ENCODE measurements at places on chromosomes 7 and 10. TPM values are rescaled to one million over a fixed set of nuclear protein-coding genes. Genes with fewer than 3 reads are reported as not detected.

HYAL4 gene
- total RNA-seq: not detected

FAM53B gene
- total RNA-seq: 17.0 TPM

HOXA7 gene
- not detected for total RNA-seq

CALML5 gene
- total RNA-seq: not detected

C10orf67 gene
- total RNA-seq: 0.25 TPM

LRRC18 gene
- total RNA-seq: not detected

COG5 gene
- 26.3 TPM for total RNA-seq

ATRNL1 gene
- 353 TPM for total RNA-seq

TMEM236 gene
- under 0.01 TPM for total RNA-seq

CHST15 gene
- total RNA-seq: 38.8 TPM

ODAD2 gene
- total RNA-seq: 1.5 TPM

HTRA1 gene
- 46.7 TPM for total RNA-seq

TLL2 gene
- total RNA-seq: 0.25 TPM

WASHC2C gene
- total RNA-seq: 35.9 TPM

SDK1 gene
- total RNA-seq: 30.7 TPM

ACTL6B gene
- 99.6 TPM for total RNA-seq

ITGA8 gene
- 3.2 TPM for total RNA-seq

NPFFR1 gene
- 1.5 TPM for total RNA-seq

DLD gene
- 55.1 TPM for total RNA-seq

OR9A2 gene
- 0.49 TPM for total RNA-seq

GPR37 gene
- total RNA-seq: 20.9 TPM

HERC4 gene
- total RNA-seq: 66.4 TPM

ARMC3 gene
- total RNA-seq: 2.7 TPM

WDFY4 gene
- 0.49 TPM for total RNA-seq

DGKB gene
- total RNA-seq: 3.9 TPM

ORC5 gene
- total RNA-seq: 28.8 TPM

AKR1C2 gene
- 21.9 TPM for total RNA-seq

OR2A42 gene
- total RNA-seq: not detected

NXPH1 gene
- total RNA-seq: 34.9 TPM

ACSL5 gene
- total RNA-seq: 2.0 TPM

GIMAP8 gene
- total RNA-seq: 0.74 TPM

ELAPOR2 gene
- 22.4 TPM for total RNA-seq

FAM20C gene
- 16.2 TPM for total RNA-seq

SLC29A4 gene
- 12.3 TPM for total RNA-seq

MYL7 gene
- 0.25 TPM for total RNA-seq

LDB3 gene
- 0.25 TPM for total RNA-seq

Data from temporal lobe (tissue), 4 donors.